Activated naive CD8-positive, alpha-beta T cell treated with anti-CD3 and anti-CD28 coated beads, Interleukin-2, amount 50 U/mL, for 16 hours (primary cell): ENCODE measurements at places on chromosomes 5 and 9.

DNA sequence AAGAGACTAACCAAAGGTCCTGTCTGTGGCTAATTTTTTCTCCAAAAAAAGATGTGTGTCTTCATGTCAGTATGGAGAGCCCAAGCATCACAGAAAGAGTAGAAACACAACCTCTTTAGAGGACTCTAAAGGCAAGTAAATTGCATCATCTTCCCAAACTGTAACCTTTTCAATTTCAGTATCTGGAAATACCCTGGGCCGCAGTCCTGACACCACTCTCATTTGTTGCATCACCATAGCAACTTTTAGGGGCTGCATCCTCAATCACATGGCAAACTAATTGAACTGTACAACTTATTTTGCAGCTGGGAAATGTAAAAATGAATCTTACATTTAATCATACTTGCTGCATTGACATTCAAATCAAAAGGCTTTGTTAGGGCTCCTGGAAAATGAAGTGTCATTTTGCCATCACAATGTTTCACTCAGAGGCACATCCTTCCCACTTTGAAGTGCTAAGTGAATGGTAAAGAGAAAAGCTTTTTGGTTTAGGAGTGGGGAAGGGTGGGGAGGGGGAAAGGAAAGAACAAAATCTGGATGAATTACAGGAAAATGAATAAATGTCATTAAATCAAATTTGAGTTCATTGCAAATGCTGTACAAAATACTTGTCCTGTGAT, 60.6 kb upstream of the GRIA1 start:
- no peak for DNase-seq

DNA sequence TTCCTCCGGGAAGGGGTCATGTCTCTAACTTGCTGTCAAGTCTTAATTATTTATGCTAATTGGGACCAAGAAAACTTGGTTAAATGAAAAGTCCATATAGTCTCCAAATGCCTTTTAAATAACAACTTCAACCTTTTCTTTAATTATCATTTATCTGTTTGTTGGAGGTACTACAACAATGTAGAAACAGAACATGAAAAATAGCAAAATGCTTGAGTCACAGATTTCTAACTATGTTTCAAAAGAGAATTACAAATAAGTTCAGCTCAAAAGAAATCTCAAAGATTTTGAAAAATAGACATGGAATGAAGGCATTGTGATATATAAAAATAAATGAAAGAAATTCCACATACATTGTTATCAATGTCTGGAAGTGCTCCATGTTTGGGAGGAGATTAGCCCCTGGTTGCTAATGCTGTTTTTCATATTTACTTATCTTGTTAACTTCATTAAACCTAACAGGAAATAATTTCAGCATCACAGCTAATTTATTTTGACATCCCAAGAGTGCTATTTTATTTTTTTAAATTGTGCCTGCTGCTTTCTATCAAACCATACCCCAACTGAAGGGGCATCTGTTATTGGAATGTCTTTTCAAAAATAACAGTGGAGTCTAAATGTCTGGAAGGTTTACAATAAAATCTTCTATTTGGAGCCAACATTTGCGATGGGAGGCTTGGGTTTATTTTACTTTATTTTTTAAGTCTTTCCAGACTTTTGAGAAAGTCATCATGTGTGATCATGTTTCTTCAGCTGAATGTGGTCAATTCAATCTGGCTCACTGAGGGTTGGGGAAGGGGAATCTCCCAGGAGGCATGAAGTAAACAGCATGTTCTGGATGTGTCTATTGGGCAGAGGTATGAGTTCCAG, 53.1 kb upstream of the ANKRD55 start:
- no peak for DNase-seq

GRCh38 chr9:22056402-22056801, 47.3 kb upstream of the CDKN2B start:
- DNase-seq = no peak

DNA sequence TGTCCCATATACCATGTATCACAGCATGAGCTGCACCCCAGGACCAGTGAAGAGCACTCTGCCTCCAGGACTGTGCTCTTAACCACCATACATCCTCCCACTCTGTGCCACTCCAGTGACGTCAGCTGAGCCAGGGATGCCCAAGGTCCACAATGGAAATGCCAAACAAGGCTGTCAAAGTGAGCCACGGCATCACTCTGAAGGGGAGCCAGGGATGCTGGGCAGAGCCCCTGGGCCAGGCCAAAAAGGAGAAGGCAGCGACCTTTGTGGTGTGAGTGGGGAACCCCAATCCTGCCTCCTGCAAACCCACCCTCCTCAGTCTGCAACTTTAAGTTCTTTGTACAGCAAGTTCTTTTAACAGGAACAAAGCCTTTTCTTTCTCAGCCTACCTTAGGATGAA, 242.7 kb downstream of the SYK start:
- no peak for DNase-seq

- DNase-seq = no peak
Measured at GRCh38 chr9:101032426-101032825, 3.9 kb downstream of the PLPPR1 start.

DNA sequence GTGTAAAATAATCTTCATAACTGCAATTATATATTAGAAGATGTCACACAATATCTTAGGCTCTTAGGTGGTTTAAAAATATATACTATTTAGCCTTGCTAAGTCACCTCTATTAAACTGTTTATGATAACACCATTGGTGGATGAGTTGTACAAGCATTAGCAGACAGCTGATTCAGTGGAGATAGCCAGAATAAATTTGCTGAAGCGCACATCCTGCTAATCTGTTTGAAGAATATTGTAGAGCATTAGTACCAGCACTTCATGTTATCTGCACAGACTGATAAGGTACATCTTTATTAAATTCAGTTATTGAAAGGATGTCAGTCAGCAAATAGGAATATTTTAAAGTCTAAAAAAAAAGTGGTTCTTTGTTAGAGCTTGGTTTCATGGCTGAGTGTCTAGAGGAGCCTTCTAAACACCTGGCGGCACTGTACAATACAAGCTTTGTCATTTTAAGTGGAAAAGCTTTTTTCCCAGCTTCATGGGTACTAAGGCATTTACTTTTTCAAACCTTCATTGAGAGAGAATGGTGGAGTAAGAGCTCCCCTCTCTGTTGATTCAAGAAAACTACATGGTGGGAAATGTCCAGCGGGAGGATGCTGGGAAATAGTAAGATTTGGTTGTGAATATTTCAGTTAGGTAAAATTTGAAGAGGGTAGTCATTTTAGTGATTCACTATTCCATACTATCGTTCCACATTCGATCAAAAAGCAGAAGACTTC, 275.1 kb downstream of the SLF1 start:
- no peak for DNase-seq

- no peak for DNase-seq
Measured at GRCh38 chr5:51618234-51618633, 235.0 kb downstream of the ISL1 start.

- DNase-seq = no peak
Measured at GRCh38 chr9:81656004-81656403, 33.3 kb downstream of the TLE1 start.

DNA sequence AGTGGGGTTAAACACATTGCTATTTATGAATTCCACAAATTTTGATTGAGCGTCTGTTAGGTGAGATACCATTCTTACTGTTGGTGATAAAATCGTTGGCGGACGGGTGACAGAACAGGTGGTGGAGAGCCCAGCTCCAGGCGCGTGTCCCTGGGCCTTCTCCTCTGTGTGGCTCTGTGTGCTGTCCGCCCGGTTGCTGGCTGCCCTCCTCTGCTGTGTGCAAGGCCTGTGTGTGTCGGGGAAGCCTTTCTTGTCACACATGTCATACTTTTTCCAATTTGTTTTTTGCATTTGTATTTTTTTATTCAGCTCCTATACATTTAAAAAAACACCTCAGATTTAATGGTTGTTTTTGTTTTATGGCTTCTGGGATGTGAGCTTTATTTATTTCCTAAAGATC, 33.9 kb downstream of the TENT4A start:
- no peak for DNase-seq

GRCh38 chr9:115524453-115525059, 406.6 kb upstream of the TNC start:
- no peak for DNase-seq

DNA sequence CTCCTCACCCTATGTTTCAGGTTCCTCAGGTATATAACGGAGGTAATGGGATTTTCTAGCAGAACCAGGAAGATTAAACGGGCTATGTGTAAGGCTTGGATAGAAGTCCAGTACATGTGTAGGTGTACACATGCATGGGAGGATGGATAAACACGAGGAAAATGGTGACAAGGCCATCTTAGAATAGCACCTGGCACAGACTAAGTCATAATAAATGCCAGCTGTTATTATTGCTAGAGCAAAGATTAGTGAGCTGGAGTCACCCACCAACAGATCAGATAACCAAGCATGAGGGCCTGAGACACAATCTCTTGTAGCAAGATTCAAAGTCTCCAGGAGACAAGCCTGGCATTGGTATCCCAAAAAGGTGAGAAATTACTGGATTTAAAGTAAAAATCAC, 21.1 kb downstream of the SPOCK1 start:
- DNase-seq = no peak

DNA sequence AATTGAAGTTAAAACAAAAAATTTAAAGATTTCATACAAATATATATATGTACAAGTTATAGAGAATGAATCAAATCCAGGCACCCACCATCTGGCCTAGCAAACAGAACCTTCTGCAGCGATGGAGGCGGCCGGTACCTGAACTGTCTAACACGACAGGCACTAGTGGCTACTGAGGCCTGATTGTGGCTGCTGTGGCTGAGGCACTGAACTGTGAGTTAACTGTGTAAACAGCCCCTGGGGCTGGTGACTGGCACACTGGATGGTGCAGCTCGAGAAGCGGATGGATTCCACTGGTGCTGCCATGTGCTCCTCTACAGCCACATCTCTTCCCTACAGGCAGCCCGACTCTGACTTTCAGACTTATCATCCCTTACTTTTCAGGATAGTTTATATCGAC, 82.4 kb downstream of the RAPGEF1 start:
- no peak for DNase-seq

DNA sequence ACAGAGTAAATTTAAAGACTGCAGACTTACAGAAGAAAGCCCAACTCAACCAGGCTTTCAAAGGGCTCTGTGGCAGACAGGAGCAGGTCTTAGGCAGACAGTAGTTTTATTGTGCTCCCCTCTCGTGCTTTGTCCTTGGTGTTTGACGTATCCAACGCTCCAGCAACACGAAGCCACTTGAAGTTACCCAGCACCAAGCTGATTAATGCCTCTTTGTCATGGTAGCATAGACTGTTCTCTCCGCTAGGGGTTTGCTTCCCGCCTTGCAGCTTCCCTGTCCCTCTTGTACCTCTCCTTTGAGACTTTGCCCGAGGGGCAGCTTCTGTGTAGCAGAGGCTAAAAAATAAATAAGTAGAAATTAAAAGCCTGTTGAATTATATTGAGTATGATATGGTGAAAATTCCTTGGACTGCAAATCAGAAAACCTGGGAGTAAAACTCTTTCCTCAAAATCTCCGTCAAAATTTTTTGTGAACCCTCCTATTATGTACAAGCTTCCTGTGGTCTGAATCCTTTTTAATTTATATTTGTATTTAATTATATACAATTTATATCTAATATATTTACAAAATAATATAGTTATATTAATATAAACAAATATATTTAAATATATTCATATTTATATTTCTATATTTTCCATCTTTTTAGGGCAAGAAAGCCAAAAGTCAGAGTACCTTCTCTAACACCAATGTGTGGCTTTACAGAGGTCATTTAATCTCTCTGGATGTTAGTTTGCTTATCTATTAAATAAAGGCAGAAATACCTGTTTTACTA, 405.4 kb downstream of the DMAC1 start:
- no peak for DNase-seq

DNA sequence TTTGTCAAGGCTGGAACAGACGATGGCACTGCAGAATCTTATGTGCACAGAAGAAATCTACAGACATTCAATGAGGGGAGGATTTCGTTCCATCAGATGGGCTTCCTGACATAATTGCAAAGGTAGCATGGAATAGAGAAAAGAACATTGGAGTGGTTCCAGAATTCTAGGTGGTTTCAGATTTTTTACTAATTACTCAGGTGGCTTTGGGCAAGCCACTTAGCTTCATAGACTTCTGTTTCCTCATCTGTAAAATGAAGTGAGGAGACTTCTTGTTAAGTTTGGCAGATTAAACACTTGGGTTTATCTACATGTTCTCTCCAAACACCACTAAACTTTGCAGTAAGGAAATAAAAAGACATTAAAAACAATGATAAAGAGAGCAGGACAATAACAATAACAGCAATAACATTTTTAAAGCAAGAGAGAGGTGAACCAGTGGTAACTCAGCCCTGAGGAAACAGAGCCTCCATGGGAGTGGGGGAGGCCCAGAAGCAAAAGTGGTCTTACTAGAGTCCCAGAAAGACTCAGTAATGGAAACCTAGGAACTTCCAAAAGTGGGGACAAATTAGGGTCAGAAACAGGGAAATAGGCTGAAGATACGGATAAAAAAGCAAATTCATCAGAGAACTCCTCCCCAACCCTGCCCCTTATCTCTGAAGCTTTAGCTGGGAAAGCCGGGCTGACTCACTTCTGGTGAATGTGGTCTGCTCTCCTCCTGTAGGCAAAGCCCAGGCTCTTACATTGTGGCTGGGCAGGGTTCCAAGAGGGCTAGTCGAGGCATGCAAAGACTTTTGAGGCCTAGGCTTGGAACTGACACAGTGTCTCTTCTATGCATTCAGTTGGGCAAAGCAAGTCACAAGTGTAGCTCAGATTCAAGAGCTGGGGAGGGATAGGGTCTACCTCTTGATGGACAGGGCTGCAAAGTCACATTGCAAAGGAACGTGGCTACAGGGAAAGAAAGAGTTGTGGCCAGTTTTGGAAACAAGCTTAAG, 11.8 kb upstream of the ACTBL2 start:
- no peak for DNase-seq

GRCh38 chr5:169856571-169856970, 123.7 kb downstream of the INSYN2B start:
- no peak for DNase-seq

- no peak for DNase-seq
Measured at GRCh38 chr5:126334760-126335159, 88.4 kb upstream of the GRAMD2B start.

DNA sequence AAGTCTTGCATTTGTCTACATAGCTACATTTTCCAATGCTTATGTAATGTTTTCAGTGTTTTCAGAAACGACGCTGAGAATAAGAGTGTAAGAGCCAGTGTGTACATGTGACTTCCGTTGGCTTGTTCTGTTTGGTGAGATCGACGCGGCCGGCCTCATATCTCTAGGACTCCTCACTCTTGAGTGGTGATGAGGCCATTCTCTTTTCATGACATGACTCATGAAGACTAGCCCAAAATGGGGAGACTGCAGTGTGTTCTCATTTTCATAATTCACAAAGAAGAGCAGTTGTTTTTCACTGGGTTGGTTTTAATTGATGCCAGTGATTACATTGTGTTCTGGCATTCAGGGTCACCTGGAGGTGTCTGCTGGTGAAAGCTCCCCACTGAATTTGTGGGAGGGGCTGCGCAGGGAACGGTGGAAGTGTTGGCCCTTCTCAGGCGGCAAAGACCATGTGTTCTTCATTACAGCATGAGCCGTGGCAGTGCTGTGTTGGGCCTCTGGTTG, 131.5 kb upstream of the OTULINL start:
- DNase-seq = no peak
